Activated T-cell treated with anti-CD3 and anti-CD28 coated beads, Interleukin-2, amount 50 U/mL, for 72 hours (primary cell): ENCODE measurements at places on chromosomes 12 and 14.

GRCh38 chr12:113162102-113163029 lies 12.8 kb downstream of the CFAP73 start:
- no peak for DNase-seq

DNA sequence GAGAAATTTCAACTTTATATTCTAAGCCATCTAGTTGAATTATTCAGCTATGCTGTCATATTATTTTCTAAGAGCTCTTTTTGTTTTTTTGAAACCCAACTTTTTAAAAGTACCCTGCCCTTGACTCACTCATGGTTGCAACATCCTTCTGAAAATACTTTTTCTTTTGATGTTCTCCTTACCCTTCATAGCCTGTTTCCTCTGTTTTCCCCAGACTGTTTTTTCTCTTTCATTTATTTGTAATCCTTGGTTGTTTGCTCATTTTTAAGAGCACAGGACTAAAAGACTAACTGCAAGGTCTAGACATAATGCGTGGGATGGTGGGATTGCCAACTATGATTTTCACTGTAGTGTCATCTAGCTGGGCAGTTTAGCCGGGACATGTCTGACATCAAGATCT lies 21.2 kb upstream of the CDKL1 start:
- no peak for DNase-seq

GRCh38 chr14:22537436-22538310 lies 51.4 kb downstream of the DAD1 start:
- DNase-seq, result no peak

GRCh38 chr14:20751963-20752562 lies 6.4 kb downstream of the EDDM3A start:
- DNase-seq, result no peak

GRCh38 chr12:94509317-94509716 lies 49.6 kb upstream of the CEP83 start:
- no peak for DNase-seq

DNA sequence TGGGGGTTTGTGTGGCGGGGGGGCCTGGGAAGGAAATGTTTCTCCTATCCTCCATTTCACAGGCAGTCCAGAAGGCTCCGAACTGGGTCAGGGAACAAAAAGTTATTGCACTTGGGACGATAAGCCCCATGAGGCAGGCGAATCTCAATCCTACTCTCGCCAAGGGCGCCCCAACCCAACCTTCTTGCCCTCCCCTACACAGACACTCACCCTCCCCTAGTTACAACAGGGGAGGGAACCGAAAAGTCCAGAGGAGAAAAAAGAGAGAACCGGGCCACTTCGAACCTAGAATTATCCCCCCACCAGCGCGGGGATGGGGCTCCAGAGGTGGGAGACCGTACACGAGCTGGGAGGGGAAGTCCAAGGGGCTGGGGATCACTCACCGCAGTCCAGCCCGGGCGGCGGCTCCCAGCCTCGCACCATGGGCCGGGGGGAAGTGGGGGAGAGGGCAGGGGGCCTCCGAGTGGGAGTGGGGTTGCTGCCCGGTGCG lies 357 bp downstream of the HOMEZ start:
- DNase-seq, result no peak

- DNase-seq, result no peak
Observed at GRCh38 chr12:114013575-114014345, 47.6 kb upstream of the RBM19 start.

DNA sequence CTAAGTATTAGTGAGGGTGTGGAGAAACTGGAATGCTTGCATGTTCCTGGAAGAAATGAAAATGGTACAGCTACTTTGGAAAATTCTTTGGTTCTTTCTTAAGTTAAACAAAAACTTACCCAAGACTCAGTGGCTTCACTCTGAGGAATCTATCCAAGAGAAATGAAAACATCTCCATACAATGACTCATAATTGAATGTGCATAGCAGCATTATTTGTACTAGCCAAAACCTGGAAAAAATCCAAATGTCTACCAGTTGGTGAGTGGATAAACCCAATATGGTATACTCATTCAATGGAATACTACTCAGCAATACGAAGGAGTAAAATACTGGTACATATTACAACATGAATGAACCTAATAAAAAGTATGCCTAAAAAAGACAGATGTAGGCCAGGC lies 18.0 kb upstream of the CRACR2A start:
- no peak for DNase-seq

DNA sequence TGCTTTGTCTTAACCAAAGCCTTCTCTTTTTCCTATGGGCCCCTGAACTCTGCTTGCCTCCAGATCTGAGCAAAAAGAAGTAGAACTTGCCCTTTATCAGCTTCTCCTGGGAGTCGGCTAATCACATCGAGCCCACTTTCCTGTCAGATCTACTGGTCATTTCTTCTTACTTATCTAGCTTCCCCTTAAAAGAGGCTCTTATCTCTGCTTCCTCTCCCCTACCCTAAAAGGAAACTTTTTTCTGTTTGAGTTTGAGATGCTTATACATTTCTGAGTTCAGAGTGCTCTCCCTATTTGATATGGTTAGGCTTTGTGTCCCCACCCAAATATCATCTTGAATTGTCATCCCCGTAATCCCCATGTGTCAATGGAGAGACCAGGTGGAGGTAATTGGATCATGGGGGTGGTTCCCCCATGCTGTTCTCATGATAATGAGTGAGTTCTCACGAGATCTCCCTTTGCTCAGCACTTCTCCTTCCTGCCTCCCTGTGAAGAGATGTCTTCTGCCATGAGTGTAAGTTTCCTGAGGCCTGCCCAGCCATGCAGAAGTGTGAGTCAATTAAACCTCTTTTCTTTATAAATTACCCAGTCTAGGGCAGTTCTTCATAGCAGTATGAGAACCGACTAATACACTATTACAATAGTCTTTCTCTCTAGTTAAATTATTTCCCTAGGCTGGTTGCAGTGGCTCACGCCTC lies 114.7 kb upstream of the AMN1 start:
- no peak for DNase-seq

GRCh38 chr14:25394356-25394755 lies 344.4 kb upstream of the STXBP6 start:
- DNase-seq, result no peak

- no peak for DNase-seq
Observed at GRCh38 chr12:19978193-19978592, 390.1 kb upstream of the PDE3A start.

GRCh38 chr12:89566615-89567014 lies 40.8 kb upstream of the POC1B start:
- DNase-seq, result peak; percentile 17

- peak; percentile 53 for DNase-seq
Observed at GRCh38 chr12:14394317-14395073, 29.0 kb downstream of the ATF7IP start.

DNA sequence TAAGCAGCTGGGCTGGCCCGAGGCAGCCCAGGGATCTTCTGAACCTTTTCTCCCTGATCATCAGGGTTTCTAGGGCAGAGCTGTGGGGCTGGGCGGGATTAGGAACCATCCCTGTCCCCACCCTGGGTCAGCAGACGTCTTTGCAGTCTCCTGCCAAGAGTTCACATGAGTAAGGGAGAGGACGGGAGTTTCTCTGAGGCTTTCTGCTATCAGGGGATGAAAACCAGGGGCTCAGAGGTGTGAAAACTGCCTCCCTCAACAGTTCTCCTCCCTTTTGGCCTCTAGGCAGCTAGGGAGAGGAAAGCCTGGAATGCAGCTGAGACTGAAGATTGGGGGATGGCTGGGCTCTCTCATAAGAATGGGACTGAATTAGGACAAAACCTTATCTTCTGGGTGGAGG lies 7.9 kb downstream of the ZNF385A start:
- no peak for DNase-seq

DNA sequence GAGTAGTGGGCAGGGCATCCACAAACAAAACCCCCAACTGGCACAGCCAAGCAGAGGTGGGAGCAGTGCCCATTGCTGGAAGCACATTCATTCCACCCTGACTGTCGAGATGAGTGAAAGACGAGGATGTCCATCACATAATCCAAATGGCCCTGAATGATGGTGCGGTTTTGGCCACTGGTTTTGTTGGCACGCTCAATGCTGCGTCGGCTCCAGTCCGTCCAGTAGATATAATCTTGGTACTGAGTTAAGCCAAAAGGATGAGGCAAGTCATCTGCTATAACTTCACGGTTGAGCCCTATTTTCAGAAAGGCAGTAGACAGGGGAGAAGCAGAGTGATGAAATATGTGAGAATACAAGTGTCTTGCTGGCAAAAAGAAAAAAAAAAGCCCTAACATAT lies 88.1 kb downstream of the BCL2L14 start:
- DNase-seq, result no peak

DNA sequence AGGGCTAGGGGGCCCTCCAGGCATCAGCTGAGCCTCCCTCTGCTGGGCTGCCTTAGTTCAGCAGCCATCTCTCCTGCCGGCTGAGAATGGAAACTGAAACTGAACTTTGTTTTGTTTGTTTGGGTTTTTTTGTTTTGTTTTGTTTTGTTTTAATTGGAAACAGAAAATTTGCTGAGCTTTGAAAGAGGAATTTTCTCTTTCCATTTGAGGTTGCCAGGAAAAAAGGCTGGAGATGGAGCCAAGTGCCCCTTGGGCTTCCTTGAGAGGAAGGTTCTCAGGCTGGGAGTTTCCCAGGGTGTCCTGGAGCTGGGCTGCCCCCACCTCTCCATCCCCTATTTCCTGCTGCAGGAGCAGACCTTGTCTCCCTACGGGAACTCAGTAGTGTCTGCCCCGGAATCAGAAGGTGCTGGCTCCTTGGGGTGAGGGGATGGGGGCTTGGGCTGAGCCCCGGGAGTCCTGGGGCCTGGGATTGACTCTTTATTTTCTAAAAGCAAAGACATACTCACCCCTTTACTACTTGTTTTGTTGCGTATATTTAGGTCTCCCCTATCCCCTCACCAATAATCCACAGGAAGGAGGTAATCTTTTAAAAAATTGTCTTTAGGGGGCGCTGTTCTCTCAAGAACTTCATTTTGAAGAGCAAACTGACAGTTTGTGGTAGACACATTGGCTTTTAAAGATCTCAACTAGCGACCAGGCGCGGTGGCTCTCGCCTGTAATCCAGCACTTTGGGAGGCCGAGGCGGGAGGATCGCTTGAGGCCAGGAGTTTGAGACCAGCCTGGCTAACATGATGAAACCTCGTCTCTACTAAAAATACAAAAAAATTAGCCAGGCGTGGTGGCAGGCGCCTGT lies 21.3 kb upstream of the OASL start:
- DNase-seq, result peak; percentile 73

DNA sequence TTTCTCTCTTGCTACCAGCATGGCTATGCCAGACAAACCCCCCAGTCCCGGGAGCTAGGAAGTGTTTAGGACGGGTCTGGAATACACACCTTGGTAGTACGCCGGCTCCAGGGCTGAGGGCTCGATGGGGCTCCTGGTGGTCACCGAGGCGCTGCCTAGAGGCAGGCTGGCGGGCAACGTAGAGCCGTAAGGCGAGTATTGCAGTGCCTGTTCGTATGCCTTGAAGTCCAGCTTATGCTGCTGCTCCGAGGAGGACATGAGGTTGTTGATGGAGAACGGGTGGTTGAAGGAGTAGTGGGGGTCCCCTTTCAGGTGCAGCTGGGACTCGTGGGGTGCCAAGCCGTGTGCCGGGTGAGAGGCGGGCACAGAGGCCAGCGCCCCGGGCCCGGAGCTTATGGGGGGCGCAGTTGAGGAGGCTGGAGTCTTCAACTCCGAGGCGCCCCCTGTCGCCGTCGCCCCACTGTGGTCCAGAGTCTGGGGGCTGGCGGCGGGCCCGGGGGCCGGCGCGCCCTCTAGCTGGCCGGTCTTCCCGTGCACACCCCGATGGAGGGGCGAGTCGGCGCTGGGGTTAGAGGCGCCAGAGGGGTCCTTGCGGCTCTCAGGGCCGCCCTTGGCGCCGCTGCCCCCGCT lies 3.6 kb downstream of the FOXA1 start:
- no peak for DNase-seq

- peak; percentile 27 for DNase-seq
Observed at GRCh38 chr14:74571901-74572725, 39.9 kb downstream of the LTBP2 start.

DNA sequence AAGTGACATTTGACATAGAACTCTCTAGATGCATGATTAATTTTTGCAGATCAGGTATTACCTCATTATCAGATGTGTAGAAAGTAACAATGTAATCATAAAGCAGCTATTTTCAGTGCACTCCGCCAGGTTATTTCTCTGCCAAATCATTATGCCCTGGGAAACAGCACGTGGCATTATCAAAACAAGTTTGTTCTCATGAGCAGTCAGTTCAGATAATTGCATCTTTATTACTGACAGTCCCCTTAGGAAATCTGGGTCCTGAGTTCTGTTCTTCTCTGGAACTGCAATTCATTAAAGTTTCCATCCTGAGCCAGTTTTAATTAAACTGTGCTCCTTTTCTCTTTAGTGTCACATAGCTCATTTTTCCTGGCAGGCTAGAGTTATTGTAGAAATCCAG lies 94.7 kb upstream of the KRR1 start:
- DNase-seq, result no peak

- no peak for DNase-seq
Observed at GRCh38 chr14:93941293-93941910, 14.3 kb downstream of the FAM181A start.

DNA sequence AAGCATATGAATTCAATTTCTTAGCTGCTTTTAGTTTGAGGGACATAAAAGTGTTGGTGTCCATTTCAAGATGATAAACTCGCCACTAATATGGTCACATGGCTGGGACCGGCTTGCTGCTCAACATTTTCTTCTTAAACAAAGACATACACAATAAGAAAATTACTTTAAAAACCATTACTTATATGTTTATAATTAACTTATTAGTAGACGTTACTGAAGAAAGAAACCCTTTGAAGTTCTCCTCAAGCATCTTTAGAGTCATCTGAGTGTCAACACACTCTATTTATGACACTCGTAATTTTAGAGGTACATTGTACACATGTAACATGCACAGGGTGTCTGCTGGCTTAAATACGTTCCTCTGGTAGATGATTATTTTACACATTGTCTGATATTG lies 74.7 kb downstream of the BMP4 start:
- DNase-seq, result no peak

GRCh38 chr12:14612898-14613445 lies 45.3 kb upstream of the PLBD1 start:
- DNase-seq, result no peak

- DNase-seq, result no peak
Observed at GRCh38 chr14:38481952-38482678, 226.2 kb upstream of the CLEC14A start.

- no peak for DNase-seq
Observed at GRCh38 chr14:70920608-70921007, 13.3 kb downstream of the PCNX1 start.

- no peak for DNase-seq
Observed at GRCh38 chr12:14315501-14315900, 50.0 kb upstream of the ATF7IP start.

GRCh38 chr12:84072961-84073360 lies 839.6 kb downstream of the SLC6A15 start:
- DNase-seq, result no peak

GRCh38 chr14:71309756-71310155 lies 402.5 kb downstream of the PCNX1 start:
- no peak for DNase-seq
